ENCODE measurements at places on chromosomes 7 and 10.

- DNase-seq = no peak
Observed at GRCh38 chr7:27251652-27252590, 9.3 kb downstream of the EVX1 start.

DNA sequence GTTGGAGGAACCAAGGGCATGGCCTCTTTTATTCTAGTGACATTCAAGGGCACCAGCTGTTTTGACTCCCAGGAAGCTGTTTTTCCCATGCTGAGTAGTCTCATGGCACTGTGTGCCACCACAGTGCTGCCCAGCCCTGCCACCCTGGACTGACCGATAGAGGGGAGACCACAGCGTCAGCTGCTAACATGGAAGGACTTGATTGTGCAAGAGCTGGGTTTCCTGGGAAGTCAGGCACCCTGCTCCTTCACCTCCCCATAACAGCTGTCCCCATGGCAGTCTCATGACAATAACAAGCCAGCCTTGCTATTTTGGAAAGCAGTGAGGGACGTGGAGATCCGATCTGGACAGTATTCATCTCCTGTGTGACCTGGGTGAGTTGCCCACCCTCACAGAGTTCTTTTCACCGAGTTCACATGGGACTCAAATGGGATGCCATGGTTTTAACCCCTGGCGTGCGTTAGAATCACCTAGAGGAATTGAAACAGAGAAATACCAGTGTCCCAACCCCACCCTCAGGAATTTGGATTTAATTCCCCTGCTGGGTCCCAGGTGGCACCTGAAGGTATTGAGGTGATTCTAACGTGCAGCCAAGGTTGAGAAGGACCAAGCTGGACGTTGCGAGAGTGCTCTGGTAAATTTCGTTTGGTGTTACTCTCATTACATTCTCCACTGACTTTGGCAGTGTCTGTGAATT, 174.8 kb downstream of the CELF2 start:
- DNase-seq = no peak

DNA sequence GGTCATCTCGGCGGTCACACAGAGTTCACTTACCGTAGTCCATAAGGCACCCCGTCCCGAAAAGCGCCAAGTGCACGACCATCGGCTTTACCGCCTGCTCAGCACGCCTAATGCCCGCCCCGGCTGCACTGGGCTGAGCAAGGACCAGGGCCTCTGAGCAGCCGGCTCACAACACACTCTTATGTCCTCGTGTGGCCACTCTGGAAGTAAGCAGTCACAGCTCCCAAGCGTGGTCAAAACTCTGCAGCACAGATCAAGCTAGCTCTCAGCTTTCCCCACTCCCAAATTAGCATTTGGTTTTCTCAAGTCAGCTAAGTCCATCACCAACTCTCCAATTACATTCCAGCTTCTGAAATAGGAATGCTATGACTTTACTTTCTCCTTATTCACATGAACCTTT, 57.7 kb downstream of the MAD1L1 start:
- DNase-seq = no peak

DNA sequence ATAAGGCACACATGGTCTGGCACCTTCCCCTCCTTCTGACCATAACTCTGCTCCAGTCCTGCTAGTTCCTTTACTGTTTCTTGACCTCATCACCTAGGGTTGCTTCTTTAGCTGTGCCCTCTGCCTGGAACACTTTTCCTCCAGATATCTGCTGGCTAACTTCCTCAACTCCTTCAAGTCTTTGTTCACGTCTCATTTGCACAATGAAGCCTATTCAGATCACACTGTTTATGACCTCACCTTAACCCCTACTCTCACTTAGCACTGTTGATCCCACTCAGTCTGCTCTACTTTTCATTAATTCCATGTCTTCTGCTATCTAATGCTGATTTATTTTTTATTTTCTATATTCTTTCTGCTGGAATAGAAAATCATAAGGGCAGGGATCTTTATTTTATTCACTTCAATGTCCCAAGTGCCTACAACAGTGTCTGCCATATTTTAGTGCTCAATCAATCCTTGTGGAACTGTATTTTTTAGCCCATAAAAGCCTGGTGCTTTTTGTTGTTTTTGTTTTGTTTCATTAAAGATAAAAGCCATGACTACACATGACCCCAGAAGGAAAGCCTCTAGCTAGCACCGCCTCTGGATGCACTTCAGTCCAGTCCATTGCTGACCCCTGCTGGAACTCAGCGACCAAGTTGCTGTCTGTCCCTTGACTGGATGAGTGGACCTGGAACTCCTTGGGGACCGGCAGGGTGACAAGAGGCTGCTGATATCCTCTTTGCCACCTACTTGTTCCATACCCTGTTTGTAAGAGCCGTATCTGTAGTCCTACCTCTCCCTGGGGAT, 12.3 kb downstream of the KLF14 start:
- DNase-seq = peak; percentile 44

DNA sequence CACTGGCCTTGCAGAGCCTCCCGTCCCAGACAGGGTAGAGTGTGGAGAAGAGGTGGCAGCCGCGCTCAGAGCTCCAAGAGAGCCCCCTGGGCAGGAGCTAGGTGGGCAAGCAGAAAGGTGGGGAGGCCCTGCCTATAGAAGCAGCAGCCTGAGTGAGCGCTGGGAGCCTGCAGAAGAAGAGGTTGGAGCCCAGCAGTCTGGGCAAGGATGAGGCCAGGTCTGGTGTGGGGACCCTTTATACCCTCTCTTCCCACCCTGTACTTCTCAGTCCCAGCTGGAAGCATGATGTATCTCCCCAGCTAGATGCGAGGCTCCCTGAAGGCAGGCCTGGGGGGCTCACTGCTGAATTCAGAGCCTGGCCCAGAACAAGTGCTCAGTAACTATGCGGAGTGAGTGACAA, 44.5 kb upstream of the ZMIZ1 start:
- DNase-seq = no peak

- no peak for DNase-seq
Observed at GRCh38 chr7:861222-861621, 15.1 kb upstream of the GET4 start.

GRCh38 chr10:86344281-86344680, 22.3 kb downstream of the GRID1 start:
- DNase-seq = no peak

DNA sequence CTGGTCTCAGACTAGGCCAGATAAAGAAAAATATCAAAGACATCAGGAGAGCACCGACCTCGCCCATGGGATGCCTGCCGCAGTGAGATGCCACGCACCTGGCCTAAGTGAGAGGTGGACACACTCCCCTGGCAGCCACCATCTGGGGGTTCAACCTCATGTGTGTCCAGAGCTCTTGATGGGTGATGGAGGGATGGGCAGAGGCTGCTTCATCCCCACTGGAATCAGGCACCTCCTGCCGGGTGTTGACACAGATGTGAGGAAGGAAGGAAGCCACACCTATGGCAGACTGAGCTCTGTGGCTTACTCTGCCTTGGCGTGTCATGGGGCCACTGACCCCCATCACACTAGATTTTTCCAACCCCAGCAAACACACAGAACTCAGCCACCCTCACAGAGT, 11.4 kb downstream of the ZNF488 start:
- no peak for DNase-seq

DNA sequence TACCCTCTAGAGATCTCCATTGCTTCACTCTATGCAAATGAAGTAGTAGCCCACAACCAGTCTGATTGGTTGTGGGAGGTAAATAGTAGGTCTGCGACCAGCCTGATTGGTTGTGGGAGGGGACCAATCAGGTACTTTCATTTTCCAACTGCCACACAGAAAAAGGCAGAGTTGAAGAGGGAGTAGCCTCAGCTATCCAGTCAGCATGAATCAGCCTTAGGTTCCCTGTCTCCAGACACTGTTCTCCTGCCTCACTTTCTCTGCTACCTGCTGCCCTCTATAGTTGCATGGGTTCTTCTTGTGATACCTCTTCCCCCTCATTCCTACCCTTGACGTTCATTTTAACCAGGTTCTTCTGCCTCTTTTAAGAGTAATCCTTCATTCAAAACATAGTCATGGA, 114.5 kb upstream of the LYZL1 start:
- DNase-seq = no peak
